CD8-positive, alpha-beta T cell (primary cell): ENCODE measurements at places on chromosomes 1 and 21.

- DNase-seq, result no peak
Observed at GRCh38 chr1:61141288-61142042, 59.1 kb downstream of the NFIA start.

- no peak for DNase-seq
Observed at GRCh38 chr1:33330361-33330890, 9.5 kb upstream of the A3GALT2 start.

- DNase-seq, result no peak
Observed at GRCh38 chr1:90713741-90714509, 3.2 kb downstream of the BARHL2 start.

GRCh38 chr1:32705516-32705915, 2.9 kb upstream of the SYNC start:
- no peak for DNase-seq

- DNase-seq, result no peak
Observed at GRCh38 chr1:157153746-157154145, 15.6 kb upstream of the ETV3 start.

DNA sequence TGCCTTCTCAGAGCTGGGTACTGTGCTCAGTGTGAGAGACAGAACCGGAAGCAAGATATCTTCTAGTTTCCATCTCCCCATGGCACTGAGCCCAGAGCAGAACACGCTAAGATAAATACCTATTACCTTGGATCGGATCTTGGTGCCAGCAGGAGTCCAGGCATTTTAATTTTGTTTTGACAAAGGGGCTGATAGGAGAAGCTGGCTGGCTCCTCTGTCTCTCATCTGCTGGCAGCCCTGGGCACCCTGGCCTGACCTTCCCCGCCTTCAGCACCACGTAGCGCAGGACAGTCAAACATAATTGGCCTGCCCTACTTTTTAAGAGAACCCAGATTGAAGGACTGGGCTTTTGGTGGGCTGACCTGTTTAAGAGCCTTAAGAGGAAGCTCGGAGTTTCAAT, 160.7 kb upstream of the KLHDC7A start:
- DNase-seq, result no peak

- DNase-seq, result no peak
Observed at GRCh38 chr21:26783466-26784195, 61.6 kb downstream of the ADAMTS1 start.
